ENCODE measurements at places on chromosomes 12 and 14.

DNA sequence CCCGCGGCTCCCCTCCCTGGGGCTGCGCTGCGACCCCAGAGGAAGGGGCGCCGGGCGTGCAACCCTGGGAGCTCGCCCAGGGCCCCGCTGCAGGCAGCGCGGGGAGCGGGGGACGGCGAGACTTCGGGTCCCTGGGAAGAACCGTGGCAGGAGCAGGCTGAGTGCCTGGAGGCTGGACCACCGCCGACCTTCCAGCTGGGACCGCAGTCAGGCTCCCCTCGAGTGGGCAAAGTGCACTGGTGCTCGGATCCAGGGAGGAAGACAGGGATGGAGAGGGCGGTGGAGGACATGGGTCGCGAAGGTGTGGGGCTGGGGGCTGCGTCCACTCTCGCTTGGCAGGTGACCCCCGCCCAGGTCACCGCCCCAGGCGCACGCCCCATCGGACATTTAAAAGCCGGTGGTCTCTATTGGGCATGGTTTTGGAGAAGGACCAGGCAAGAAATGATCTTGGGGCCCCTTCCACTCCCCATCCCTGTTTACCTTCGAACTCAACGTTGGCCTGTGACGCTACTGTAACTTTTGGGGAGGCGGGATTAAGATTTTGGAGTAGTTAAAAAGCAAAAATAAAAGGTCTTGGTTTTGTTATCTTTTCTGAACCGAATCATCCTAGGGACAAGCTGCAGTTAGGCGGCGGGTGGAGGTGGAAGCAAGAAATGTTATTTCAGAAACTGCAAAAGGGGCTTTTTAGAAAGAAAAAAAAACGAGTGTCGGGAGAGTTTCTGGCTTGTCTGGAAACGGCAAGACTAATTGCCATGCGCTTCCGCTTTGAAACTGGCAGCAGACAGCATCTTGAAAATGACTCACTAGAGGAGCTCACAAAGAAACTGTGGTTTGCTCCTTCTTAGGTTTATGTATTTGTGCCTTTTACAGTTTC, 1.0 kb downstream of the ELK3 start:
- peak; percentile 49 for DNase-seq

- no peak for DNase-seq
These were observed 7.8 kb downstream of the LRRC10 start for GRCh38 chr12:69602954-69603353.

DNA sequence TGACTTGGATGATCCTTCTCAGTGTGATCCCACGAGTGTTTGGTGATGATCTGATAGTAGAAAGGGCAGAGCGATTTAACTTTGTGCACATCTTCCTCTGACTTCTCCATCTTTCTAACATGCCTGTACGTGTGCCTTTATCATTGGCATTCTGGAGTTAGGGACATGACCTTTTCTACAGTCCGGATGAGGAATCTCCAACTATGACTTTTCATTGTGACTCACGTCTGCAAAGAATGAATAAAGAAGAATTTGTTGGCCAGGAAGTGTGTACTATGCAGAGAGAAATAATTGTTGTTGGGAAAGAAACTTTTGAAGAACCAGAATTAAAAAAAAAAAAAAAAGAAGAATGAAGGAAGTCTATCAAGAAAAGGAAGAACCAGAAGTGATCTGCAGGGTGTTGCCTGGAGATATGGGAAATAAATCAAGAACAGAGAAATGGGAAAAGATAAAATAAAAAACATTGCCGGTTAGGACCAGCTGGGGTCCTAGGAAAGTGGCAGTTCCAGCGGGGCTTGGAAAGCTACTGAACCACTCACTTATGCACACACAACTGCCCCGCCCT, 25.3 kb downstream of the PPFIBP1 start:
- DNase-seq, result no peak

DNA sequence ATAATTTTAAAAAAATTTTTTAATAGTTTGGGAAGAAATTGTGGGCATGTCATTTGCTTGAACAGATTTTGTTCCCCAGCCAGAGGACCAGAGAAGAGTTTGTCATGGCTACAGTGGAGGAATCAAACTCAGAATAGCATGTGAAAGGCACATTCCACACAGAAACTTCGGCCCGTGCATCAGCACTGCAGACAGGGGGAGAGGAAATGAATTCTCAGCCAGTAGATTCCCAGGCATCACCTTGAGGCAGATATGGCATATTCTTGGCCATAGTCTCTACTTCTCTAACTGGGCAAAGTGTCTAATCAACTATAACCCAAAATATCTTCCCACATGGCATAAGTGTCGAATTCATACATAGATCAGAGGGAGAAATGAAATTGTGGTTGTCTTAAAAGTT, 153.3 kb downstream of the PRKCH start:
- DNase-seq, result no peak

- no peak for DNase-seq
These were observed 119.9 kb downstream of the PHETA1 start for GRCh38 chr12:111249018-111249370.

GRCh38 chr12:101230547-101230946, 20.5 kb upstream of the SLC5A8 start:
- DNase-seq, result no peak

GRCh38 chr14:23641915-23642588, 5.9 kb downstream of the DHRS2 start:
- DNase-seq, result no peak

GRCh38 chr14:94575730-94576585, 5.3 kb upstream of the SERPINA5 start:
- DNase-seq, result no peak

GRCh38 chr14:71478542-71478941, 453.7 kb upstream of the RGS6 start:
- DNase-seq, result no peak

DNA sequence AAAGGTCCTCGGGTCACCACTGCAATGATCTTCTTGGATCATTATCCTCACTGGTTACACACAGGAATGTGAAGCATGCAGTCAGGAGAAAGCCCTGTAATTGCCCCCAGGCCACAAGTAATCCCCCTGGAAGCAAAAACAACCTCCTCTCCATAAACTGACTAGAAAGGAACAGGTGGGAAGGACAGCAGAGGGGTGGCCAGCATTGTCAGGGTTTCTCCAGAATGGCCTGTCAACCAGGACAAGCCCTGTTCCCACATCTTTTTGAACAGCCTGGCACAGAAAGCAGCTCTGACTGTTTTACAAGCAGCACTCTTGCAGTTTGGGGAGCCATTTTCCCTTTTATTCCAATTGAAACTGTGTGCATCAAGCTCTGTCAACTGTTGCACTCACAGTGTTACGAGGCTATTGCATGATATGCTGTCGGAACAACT, 36.1 kb downstream of the TMCC3 start:
- DNase-seq, result peak; percentile 89

DNA sequence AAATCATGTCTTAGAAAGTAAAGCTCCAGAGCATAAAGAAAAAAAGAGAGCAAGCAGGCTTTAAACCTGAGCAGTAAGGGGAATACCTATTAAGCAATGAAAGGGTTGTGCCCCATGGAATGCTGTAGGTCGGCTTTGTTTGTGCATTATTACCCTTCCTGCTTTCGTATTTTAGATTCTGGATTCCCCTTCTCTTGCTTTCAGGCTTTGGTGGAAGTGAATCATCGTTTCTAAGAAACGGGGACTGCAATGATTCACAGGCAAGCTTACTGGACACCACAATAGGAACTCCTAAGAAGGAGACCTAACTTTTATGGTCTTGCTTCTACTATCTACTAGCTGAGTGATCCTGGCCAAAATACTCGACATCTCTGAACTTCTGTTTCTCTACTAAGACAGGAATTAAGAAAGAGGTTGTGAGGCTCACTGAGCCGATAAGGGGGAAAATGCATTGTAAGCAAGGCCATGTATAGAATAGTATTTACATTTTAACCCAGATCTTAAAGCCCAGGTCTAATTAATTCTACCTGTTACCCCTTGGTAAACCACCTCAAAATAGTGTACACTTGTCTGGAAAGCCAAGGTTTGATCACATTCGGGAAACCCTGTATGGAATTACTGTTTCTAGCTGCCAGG, 1.2 kb upstream of the BMAL2 start:
- DNase-seq, result no peak

DNA sequence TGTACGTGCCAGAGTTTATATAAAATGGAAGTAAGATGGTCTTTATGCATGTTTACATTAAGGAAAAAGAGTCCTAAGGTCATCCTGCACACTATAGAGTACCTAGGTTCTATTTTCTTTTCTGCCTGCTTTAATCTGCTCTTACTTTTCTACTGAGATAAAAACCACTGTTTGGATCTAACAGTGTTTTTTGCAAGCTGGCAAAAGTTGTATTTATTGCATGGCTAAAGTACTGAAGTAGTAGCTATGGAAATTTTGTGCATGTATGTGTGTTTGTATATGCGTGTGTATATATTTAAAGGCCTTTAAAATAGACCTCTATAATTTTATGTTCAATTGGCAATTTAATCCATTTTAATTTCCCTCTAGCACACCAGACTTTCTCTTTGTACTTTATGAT, 98.3 kb upstream of the CPSF6 start:
- DNase-seq, result no peak

GRCh38 chr14:67733616-67734015, 31.9 kb downstream of the RDH12 start:
- DNase-seq, result no peak

DNA sequence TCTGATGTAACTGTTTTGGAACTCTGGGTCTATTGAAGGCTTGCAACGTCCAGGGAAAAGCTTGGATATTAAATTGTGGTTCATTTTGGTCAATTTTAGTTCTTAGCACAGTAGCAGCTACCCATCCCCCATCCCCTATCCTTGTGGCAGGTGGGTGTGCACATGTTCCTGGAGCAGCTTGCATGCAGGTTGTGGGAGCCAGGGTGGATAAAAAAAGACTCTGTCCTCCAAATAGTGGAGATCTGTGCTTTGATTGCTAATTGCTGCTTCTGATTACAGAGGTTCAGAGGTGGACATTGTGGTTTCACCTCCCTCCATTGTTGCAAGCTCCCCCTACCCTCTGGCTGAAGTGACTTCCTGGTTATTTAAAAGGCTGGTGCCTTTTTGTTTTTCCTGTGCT, 23.1 kb downstream of the ATP23 start:
- DNase-seq, result no peak

- no peak for DNase-seq
These were observed 54.9 kb upstream of the USP15 start for GRCh38 chr12:62205346-62205745.

- no peak for DNase-seq
These were observed 6.9 kb upstream of the LYZ start for GRCh38 chr12:69341328-69341727.

DNA sequence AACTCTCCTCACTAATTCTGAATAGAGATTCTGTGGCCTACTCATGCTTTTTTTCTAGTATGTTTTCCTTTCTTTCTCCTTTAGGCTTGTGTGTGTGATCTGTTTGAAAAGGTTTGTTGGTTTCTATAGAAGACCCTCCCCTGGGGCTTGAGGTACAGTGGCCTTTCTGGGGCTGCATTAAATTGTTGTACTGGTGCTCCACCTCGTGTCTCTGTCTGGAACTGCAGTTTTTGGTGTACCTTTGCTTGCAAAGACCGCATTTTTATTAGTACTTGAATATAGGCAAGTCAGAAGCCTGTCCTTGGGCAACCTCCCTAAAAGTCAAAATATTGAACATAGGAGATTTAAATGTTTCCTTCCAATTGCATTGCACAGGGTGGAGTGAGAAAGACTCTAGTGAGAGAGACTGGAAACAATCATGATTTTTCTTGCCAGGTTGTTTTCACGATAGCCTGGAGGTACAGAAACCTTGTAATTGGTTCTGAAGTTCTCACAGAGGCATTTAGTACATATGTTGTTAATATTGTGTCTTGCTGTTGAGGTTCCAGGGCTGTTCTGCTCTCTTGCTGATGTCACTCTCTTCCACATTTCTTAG, 39.0 kb downstream of the SLCO1B1 start:
- DNase-seq, result peak; percentile 97

GRCh38 chr12:116592731-116593130, 33.5 kb downstream of the MAP1LC3B2 start:
- no peak for DNase-seq

DNA sequence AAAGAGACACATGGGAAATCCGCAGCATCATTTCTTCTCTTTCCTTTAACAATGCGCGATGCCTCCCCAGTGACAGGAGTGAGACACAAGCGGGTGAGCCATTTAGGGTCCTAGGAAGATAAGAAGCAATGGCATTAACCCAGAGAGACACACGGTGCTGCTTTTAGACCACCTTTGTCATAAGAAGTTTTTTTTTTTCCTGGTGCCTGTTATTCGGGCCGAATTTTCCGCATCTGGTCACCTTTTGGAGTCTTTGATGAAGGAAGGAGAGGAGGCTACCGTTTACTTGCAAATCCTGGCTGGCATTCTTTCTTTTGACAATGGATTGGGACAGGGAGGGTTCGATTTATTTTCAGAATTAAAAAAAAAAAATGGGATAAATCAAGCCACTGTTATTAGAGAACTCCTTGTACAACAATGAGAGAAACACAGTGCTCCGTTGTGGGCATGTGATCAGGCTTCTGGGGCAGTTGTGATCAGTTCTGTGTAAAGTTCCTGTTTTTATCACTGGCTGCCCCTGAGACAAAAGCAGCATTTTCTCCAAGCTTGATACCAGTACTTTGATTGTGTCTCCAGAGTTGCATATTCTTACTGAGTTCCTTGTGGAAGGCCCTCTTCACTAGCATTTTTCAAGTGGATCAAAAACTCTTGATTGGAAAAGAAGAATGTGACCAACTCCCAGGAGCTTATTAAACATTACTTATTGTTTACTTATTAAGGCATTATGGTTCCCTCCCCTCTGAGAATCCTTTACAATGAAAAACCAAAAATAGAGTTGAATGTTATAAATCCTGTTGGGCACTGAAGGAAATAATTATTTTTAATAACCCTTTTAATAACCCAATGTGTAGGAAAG, 1.1 kb downstream of the DIP2B start:
- no peak for DNase-seq

DNA sequence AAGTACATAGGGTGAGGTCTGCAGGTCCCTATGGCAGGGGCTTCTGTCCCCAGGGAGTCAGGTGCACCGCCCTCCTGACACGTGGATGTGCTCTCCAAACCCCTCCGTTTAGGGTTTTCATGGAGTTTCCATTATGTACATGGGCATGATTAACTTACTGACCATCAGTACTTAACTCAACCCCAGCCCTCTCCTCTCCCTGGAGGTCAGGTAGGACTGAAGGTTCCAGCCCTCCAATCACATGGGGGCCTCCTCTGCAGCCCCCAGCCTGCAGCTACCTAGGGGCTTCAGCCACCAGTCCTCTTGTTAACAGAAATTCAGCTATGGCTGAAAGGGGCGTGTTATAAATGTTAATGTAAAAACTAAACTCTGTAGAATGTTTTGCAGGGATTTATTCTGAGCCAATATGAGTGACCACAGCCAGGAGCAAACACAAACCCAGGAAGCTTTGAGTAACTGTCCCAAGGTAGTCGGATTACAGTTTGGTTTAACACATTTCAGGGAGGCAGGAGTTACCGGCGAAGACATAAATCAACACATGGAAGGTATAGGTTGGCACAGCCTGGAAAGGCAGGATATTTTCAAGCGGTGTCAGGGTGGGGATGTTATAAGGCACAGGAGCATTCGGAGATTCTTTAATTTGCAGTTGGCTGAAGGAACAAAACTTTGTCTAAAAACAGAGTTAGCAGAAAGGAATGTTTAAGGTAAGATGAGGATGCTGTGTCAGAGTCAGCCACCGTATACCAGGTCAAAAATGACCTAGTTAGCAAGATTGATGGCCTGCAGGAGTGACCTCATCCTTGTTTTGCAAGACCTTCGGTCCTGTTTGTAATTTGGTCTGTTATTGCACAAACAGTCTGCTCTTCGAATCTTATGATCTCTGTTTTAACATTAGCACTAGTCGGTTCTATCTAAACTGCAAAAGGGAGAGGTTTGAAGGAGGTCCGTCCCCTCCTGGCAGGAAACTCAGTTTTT, 75.2 kb downstream of the TNFAIP2 start:
- no peak for DNase-seq

Measured in NT2/D1 (cell line).